Stimulated activated CD4-positive, alpha-beta T cell treated with anti-CD3 and anti-CD28 coated beads, Interleukin-1b, Interleukin-23, amount 100 ng/mL, for 48 hours (primary cell): ENCODE measurements at places on chromosomes 12 and 14.

- DNase-seq: no peak
Measured at GRCh38 chr12:24743941-24744793, 204.7 kb downstream of the BCAT1 start.

GRCh38 chr14:64703395-64704142, 655 bp upstream of the PLEKHG3 start:
- DNase-seq: no peak

- peak; percentile 16 for DNase-seq
Measured at GRCh38 chr14:88422919-88423650, 37.6 kb downstream of the SPATA7 start.

GRCh38 chr14:34252227-34252626, 209.8 kb downstream of the SPTSSA start:
- DNase-seq: no peak

GRCh38 chr12:131869871-131870418, 24.5 kb upstream of the ULK1 start:
- DNase-seq: no peak

- no peak for DNase-seq
Measured at GRCh38 chr12:4302881-4303280, 18.1 kb upstream of the TIGAR start.
